Common myeloid progenitor, CD34-positive (primary cell): ENCODE measurements at places on chromosomes 1 and 21.

GRCh38 chr1:169796274-169796810, 1.6 kb upstream of the METTL18 start:
- DNase-seq, result no peak

DNA sequence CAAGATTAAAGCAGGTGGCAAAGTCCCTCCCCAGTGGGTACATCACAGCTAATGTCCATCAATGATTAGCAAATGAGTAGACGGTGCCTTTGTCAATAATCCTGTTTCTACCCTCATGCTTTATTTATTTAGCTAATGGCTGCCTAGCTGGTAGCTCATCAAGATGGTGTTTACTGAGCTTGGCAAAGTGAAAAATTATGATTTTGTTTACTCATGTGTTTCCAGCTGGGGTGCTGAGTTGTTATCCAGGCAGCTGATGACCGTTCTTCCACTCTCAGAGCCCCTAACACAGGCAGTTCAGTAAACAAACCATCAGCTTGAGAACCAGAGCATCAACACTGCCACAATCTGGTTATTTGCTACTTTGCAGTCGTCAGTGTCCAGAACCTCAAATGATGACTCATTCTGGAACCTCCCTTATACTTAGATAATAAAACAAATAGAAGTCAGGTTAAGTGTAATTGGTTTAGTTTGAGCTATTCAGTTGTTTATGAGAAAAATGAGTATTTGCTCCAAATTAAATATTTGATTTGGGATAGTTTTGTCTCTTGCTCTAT, 163.9 kb downstream of the ST6GALNAC5 start:
- no peak for DNase-seq

DNA sequence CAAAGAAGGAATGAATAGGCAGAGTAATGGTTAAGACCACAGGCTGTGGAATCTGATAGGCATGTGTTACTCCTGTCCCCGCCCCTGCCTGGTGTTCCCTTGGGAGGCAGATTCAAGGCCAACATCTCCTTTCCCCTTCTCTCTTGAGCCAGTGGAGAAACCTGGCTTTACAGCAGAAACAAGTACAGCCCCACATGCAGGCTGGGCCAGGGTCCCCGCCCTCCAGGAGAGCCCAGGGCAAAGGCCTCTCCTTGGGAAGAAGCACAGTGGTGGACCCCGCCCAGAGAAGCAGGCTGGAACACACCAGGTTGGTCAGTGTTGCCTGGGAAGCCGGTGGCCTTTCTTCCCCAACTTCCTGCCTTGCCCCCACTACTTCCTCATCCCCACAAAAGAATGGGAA, 6.8 kb downstream of the C1orf167 start:
- DNase-seq, result no peak

DNA sequence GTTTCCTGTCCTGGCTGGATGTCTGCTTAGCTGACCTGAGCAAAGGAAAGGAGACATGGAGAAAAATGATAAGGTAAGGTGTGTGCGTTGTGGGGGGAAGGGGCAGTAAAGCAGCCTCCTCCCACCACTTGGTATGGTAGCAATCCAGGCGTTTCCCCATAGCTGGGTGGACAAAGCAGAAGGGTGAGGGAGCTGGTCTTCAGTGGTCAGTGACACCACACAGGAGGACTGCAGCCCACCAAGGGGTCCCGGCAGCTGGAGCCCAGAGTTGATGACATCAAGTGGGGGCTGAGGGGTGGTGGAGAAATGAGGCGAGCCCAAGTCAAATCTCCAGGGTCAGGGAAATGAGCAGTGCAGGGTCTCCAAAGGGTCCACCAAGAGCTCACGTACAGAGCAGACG, 69.3 kb upstream of the LRRN2 start:
- DNase-seq, result no peak

GRCh38 chr21:45370575-45370974, 34.4 kb upstream of the COL18A1 start:
- no peak for DNase-seq

DNA sequence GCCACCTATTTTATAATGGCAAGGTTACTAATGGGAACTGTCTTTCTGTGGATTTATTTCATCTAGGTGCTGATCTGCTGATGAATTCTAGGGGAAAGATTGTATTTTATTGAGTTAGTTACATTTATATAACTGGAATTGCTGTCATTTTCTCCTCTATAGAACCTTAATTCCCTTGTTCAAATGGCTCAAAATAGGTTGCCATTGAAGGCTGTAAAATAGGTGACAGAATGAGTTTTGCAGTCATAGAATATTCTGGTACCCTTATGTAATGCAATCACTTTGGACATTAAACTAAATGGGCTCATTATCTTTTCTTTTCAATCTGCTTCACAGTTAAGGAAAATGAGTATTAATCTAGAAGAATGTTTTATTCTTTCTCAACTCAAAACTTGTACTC, 131.0 kb downstream of the CTH start:
- no peak for DNase-seq

DNA sequence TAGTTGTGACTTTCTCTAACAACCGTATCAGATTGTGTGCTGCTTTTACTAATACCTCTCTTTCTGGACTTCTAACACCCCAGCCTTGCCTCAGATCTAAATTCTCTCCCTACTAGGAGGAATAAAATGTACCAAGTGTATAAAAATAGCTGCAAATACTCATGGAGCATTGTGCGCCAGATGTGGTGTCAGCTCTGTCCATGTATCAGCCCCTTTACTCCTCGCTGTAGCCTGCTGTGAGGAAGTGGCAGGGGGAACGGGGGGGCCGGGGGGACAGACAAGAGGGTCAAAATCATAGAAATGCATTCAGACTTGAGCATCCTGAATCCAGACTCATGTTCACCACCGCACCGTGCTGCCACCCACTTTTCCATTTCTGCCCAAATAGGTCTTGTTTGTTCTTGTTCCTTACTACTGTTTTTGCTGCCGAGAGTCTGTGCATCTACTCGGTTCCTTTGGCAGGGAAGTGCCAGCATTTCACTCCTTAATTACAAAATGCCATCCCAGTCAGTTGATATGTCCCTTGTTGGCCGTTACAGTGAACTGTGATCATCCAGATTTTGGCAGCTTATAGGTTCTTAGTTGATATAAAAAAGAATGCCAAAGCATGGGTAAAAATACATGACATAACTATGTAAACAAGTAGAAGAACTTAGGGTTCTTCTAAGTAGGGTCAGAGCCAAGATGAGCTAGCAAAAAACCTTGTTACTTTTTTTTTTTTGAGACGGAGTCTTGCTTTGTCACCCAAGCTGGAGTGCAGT, 76.4 kb downstream of the UBE4B start:
- DNase-seq, result no peak

- DNase-seq, result no peak
Measured at GRCh38 chr1:67983867-67984266, 66.6 kb downstream of the DIRAS3 start.

DNA sequence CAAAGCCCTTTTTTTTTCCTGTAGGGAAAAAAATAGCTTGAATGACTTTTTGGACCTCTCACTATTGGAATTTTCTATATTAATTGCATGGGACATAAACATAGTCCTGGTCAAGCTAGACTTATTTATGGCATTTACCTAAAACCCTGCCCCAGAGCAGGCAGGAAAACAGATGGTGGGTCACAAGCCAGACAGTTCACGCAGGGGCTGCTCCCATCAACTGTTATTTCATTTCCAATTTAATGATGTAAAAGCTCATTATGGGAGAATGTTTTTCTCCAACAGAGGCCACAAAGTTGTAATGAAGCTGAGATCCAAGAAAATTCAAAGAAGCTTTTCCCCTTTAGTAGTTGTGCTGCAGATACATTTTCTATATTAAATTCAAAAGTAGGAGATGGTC, 99.2 kb downstream of the SGIP1 start:
- DNase-seq, result no peak

DNA sequence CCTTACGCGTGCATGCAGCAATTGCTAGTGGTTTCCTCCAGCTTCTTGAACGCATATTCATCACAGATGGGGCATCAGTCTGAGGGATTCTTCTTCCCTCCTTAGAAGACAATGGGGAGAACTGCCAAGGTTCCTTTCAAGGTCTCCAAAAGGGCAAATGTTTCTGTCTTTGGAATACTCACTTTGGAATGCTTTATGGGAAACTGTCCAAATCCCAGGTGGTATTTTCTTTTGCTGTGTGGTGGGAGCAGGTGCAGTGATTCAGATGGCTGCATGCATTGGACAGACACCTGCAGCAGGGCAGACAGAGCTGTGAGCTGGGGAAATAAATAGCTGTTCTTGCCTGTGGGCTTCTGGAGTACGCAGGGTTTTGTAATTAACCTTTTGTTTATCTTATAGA, 40.5 kb downstream of the URB2 start:
- no peak for DNase-seq

DNA sequence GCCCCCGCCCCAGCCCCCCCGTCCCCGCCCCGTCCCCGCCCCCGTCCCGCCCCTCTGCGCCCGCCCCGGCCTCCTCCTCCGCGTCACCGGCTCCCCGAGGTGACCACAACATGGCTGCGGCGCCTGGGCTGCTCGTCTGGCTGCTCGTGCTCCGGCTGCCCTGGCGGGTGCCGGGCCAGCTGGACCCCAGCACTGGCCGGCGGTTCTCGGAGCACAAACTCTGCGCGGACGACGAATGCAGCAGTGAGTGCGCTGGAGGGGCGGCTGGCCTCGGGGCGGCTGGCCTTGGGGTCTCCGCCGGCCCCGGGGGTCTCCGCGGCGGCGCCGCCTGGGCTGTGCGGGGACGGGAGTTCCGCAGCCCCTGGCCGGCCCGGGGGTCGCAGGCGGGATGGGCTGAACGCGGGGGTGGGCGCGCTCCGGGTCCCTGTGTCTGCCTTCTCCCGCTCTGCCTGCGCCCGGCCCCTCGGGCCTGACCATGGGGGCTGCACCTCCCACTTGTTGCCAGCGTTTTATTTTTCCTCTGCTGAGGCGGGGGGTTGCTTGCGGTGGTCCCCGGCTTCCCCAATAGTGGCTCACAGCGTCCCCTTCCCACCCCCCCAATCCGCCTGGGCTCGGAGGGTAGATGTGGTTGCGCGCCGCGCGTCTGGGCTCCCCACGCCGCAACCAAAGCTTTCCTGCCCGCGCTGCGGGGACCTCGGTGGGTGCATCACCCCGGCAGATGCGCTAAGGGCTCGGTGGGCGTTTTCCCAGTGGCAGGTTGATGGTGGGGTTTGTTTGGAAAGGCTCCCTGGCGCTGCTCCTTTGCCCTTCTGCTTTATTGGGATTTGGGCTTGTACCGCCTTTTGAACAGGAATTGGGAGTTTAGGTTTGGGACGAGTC, at the start of gene MIA3:
MIA3 (plus strand) TSS at position 97 of the 879 bp plus-strand sequence; CDS start at position 111, 14 bp downstream.
- DNase-seq, result no peak

- peak; percentile 98 for DNase-seq
Measured at GRCh38 chr1:72282271-72283021, at the start of gene NEGR1. Gene NEGR1 (minus strand): TSS chr1:72282539.

DNA sequence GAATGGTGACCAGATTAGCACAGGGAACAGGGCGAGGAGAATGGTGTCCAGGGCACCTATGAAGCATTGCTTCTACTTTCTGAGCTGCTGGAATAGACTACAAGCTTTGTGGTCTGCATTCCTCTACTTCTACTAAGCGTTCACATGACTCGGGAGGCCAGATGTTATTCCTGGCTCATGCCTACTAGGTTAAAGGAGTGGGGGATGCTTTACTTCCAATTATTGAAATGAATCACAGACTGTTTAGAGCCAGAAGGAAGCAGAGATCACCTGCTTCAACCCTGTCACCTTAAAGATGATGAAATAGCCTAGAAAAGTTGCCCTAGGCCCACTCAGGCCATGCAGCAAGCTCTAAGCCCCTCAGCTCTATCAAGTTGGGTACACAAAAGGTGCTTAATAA, 633.5 kb downstream of the KIF26B start:
- DNase-seq, result no peak

DNA sequence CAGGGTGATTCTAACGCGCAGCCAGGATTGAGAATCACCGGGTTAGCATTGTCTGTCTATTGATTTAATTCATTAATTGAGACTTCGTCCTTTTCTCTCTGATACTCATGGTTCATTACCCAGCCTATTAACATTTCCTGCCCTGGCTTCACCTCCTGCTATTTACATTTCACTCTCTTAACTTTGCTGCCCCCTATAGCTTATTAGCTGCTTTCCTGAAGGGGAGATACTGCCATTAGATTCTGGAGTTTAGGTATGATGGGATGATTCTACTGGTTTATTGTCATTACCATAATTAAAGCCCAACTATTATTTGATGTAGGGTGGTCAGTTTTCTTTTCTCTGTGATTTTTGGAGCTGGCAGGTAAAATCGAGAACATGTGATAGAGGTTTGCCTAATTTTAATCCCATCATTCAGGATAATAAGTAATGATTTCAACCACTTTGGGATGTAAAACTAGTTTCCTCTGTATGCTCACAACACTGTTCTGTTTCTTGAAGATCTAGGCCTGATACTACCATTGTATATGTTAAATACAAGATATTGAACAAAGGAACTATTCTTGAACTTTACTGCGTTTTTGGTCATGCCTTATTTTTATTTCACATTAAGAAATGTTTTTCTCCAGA, 6.4 kb downstream of the PPP2R5A start:
- peak; percentile 77 for DNase-seq

DNA sequence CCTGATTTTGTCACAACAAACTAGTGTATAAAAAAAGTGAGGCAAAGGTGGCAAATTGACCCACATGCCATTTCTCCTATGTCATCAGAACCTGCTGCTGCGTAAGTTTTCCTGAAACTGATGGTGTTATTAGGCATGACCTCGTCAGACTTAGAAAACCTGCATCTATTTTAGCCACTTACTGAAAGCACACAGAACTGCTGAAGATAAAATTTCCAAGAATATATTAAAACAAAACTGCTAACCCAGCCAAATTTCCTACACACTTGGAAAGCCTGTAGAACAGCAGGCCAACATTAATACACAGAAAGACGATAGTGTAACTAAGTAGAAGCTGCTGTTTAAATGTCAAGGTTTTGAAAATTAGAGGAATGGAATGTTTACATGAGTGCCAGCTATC, 674.5 kb upstream of the CXADR start:
- DNase-seq, result no peak

- DNase-seq, result peak; percentile 63
Measured at GRCh38 chr1:42941640-42942330, 16.9 kb downstream of the SLC2A1 start.

DNA sequence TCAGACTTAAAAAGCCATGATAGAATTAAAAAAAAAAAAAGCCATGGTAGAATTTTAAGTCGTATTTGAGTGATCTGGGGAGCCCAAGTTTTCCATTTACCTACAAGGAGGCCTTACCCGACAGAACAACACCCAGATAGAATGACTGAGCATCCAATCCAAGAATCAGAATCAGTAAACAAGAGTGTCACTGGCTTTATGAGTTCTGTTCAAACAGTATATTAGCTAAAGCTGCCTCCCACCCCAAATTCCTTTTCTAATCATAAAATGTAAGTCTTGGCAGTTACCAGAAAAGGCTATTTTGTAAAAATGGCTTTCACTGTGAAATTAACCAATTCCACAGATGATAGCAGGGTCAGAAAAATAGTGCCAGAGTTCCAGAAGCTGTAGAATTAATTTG, 1.2 kb downstream of the GTF2B start:
- no peak for DNase-seq
